ENCODE measurements at places on chromosomes 7 and 10.
A peak's percentile ranks its signal among the peaks of the same experiment; 100 is the strongest.

GRCh38 chr7:73858807-73859206 lies 2.2 kb upstream of the TMEM270 start:
- no peak for DNase-seq

DNA sequence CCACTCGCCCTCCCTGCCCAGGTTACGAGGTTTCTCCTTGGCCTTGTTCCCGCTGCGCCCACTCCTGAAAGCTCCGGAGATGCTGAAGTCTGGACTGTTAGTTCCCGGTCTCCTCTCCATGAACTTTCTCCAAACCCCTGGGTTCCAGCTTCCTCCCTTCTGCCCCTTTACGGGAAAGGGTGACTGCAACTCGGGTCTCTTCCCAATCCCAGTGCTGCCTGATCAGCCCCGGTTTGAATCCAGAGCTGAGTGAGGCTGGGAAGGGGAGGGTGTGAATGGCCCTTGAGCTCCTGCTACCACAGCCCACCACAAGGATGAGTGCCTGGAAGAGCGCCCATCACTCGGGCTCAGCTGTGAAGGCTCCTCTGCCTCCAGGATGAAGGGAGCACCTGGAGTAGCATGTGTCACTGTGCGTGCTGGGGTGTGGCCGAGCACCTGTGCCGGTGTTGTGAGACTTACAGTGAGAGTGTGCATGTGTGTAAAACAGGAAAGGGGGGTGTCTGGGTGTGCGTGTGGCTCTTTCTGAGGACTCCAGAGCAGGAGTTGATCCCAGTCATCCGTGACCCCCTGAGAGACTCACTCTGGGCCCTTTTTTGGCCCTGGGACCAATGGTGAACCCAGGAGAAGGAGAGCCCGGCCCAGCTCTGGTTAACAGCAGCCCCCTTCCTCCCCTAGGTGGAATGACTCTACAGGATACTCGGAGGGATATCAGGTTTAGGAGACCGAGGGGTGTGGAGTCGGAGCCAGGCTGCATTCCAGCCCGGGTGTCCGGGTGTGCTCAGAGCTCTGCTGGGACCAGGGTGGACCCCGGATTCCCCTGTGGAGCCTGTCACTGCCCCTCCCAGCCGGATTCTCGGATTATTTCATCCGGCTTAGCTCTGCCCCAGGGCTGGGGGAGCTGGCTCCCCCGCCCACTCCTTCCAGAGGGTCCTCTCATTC lies 1.1 kb upstream of the ZNF467 start:
- DNase-seq, result no peak

- DNase-seq, result no peak
Observed at GRCh38 chr10:46096446-46096845, 50.4 kb upstream of the MSMB start.

- DNase-seq, result peak; percentile 36
Observed at GRCh38 chr7:137592232-137592896, 248.8 kb upstream of the PTN start.

GRCh38 chr7:107668296-107668695 lies 7.7 kb downstream of the SLC26A4 start:
- no peak for DNase-seq

DNA sequence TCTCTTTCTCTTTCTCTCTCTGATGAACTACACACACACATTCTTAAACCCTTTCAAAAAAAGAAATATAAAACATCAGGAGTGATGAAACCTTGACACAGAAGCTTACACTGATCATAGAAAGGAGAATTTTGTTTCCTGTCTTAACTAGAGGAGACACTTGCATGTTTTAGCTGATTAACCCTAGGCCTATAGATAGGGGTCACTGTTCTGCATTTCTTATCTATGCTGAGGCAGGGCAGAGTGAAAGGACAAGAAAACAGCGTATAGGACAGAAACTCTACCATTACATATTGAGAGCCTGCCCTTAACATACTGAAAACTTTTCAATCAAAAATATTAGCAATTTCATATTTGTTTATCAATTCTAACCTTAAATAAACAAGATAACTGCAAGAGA lies 680.6 kb upstream of the MBL2 start:
- no peak for DNase-seq

DNA sequence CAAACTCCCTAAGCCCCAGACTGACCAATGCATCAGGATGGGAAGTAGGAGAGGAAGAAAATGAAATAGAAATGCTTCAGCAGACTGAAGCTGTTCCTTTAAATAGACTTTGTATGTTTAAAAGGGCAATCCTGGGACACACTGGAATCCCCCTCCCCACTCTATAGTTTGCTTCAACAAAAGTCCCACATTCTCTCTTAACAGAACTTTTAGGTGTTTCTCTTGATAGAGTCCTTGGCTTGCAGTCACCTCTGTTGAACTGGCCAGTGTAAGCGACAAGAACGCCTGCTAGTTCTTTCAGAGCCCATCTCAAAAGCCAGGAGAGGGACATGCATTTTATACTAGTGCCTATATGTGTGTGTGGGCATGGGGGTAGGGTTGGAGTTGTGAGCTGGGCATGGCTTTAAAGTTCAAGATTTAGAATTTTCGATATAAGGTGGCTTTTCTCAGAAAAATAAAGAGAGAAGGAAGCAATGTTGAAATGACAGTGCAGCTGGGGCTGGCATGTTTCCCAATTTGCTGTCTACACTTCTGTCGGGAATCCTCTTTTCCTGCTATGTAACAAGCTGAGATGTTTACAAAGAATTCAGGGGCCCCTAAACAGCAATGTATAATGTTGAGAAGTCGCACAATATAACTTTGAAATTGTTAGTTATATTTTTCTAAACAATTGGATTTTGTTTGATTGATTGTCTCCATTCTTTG lies 2.1 kb downstream of the TBX20 start:
- no peak for DNase-seq

- no peak for DNase-seq
Observed at GRCh38 chr10:87846023-87846422, 17.3 kb downstream of the KLLN start.

- no peak for DNase-seq
Observed at GRCh38 chr7:132247995-132248618, 328.2 kb downstream of the PLXNA4 start.

DNA sequence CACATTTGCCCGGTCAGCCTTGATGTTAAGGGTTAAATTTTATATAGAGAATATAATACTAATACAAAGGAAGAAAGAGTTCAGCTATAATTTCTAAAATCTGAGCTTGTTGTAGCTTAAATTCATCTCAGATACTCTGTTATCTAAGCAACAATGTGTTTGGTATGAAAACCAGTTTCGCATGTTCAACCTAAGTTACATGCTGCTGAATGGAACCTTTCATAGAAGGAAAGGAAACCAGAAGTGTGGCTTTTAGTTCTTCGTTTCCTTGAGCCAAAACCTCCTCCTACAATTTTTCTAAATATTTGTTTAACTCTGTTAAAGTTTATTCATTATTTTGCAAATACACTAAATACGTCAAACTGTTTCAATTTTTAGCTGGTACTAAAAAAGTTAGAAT lies 18.5 kb downstream of the AGR2 start:
- no peak for DNase-seq

- DNase-seq, result no peak
Observed at GRCh38 chr10:127041552-127041951, 136.3 kb downstream of the DOCK1 start.

- no peak for DNase-seq
Observed at GRCh38 chr7:35604595-35604994, 90.3 kb downstream of the HERPUD2 start.

DNA sequence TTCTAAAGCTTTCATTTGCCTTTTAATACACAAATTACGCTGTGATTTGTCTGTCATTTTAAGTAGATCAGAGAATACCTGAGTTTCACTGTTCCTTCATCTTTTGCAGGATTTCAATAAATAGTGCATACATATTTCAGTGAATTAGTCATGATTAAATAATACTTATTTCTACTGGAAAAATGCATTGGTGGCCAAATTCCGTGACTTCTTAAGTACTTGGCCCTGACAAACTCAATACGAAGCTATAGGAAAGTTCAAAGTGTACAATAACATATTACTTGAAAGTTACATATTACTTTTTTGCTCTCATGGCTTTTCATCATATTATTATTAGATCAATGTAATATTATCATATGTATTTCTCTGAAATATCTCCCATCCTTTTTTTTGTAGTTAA lies 16.1 kb upstream of the PLXDC2 start:
- DNase-seq, result no peak

GRCh38 chr7:76262683-76263402 lies 39.6 kb upstream of the HSPB1 start:
- peak; percentile 53 for DNase-seq

- DNase-seq, result no peak
Observed at GRCh38 chr10:29130190-29130673, 158.6 kb upstream of the LYZL1 start.

- DNase-seq, result no peak
Observed at GRCh38 chr7:85489498-85489897, 302.6 kb upstream of the SEMA3D start.

DNA sequence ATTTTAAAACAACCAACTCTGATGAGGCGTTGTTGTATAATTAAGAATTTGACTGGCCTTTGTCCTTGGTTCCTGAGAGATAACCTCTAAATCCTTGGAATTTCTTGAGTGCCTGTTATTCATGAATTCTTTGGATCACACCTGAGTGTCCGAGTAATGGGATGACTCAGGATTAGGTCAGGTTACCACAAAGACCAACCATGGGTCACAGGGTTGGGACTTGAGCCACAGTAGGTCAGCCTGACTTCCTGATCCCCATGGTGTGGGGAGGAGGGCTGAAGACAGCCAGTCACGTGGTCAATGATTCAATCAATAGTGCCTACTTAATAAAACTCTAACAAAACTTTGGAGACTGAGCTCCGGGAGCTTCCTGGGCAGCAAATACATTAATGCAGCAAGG lies 192.5 kb downstream of the GFRA1 start:
- no peak for DNase-seq

DNA sequence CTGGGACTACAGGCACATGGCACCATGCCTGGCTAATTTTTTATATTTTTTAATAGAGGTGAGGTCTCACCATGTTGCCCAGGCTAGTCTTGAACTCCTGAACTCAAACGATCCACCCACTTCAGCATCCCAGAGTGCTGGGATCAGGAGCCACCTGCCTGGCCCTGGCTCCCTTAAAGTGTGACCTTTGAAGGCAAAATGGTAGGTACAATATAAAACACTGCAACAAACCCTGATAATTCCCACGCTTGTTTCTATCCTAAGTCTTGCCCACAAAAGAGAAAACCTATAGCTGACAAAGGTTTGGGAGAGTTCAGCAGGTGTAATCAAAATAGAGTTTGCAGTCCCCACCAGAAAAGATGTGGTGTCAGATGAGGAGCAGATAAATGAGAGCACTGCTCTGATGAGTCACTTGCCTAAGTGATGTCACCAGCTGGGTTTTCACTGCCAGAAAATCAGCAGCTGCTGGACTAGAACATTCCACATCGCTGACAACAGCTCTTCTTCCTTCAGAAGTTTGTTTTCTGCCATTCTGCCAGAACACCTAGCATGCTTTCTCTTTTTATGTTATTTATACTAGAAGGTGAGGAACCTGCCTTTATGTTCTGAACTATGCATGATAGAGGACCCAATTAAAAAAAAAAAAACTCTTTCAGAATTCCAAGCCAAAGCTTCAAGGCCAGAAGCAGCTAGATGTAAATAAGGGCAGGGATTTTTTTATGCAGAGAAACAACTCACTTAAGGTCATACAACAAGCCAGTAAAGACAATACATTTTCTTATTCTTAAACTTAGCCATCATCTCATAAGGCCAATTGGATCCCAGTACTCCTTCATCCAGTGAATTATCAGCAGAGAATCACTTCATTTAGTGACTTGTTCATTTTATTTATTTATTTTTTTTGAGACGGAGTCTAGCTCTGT lies 18.0 kb downstream of the PURB start:
- DNase-seq, result no peak

GRCh38 chr10:125982260-125982948 lies 86.0 kb downstream of the FANK1 start:
- DNase-seq, result no peak

DNA sequence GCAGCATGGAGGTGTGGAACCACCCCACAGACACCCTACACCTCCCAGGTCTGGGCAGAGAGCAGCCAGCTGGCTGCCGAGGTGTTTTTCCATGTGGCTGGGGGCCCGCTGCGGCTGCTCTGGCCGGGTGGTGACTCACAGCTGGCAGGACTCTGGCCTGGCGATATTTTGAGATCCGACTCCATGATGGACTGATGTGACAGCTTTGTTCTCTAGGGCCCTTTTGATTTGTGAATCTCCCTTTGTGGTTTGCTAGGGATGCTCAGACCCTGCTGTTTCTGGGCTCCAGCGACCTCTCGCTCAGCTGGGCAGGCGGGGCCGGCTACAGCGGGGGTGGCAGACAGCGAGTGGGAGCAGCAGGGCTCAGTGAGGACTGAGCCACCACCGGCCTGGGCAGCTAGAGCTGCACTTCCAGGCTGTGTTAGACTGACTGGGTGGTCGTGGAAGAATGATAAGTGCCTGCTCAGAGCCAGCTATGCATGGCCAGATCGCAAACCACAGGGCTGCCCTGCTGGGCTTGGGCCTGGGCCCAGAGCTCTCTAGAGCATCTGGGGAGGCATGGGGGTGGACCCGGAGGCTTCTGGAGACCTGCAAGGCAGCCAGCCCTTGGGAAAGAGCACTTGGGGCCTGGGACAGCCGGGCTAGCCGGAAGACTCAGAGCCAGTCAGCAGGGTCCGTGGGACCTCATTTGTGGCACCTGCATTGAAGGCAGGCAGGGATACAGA lies 46.2 kb upstream of the GDF10 start:
- no peak for DNase-seq

GRCh38 chr7:27453702-27454405 lies 208.8 kb downstream of the HIBADH start:
- DNase-seq, result no peak

DNA sequence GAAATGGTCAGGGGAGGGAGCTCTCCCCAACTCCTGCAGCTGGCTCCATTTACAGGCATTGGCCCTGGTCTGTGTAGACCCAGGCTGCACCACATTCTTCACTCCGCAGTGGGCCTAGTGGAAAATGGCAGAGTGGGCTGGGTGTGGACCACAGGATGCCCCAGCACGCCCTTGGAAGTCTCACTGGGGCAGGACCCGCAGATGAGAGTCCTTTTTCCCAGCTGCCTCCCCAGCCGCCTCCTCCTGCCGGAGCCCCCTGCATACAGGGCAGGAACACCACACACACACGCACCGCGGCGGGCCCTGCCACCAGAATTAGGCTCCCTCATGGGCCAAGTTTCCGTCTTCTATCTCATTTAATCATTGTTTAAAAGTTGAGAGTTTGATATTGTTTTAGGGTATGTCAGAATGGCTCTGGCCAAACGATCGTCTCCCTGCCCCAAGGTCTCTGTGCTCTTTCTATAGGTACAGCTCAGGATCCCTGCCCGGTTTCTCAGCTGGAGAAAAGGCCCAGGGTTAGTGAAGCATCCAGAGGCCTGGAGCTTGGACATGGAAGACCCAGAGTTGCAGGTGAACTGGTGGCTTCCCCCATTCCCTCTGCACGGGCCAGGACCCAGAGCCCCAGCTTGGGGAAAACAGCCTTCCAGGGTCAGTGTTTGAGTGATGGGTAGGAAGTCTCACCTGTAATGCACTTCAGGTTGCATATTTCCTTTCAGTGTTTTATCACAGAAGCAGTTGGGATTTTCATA lies 42.0 kb downstream of the ZNF467 start:
- DNase-seq, result no peak
